Purkinje cell (primary cell): ENCODE measurements at places on chromosomes 1 and 21. TPM values are rescaled to one million over a fixed set of nuclear protein-coding genes. Genes with fewer than 3 reads are reported as not detected.

The UTS2 gene
- not detected in 2 replicates for polyA plus RNA-seq

The RHOU gene
- 0.57 and 1.1 TPM in 2 replicates for polyA plus RNA-seq

The RPS6KA1 gene
- polyA plus RNA-seq = 0.10 and 0.42 TPM in 2 replicates

The SIK1 gene
- 0.13 and 0.32 TPM in 2 replicates for polyA plus RNA-seq

The IGSF3 gene
- polyA plus RNA-seq = 1.5 and 1.8 TPM in 2 replicates

The VSIG8 gene
- polyA plus RNA-seq = not detected in 2 replicates

The XKR8 gene
- 4.6 and 6.9 TPM in 2 replicates for polyA plus RNA-seq

The KCNE2 gene
- polyA plus RNA-seq = 0.31 TPM in 1 of 2 replicates, not detected in the other

The CACNA1S gene
- polyA plus RNA-seq = not detected in 2 replicates

The ESRRG gene
- 10.1 and 19.9 TPM in 2 replicates for polyA plus RNA-seq

The TRIM67 gene
- polyA plus RNA-seq = 0.95 and 1.3 TPM in 2 replicates

The GBP6 gene
- polyA plus RNA-seq = not detected in 2 replicates

The CSMD2 gene
- 0.43 and 0.85 TPM in 2 replicates for polyA plus RNA-seq
